Activated T-cell treated with anti-CD3 and anti-CD28 coated beads, Interleukin-2, amount 50 U/mL, for 24 hours (primary cell): ENCODE measurements at places on chromosomes 2 and 18.

GRCh38 chr2:125553768-125554167, 1102.2 kb upstream of the GYPC start:
- no peak for DNase-seq

DNA sequence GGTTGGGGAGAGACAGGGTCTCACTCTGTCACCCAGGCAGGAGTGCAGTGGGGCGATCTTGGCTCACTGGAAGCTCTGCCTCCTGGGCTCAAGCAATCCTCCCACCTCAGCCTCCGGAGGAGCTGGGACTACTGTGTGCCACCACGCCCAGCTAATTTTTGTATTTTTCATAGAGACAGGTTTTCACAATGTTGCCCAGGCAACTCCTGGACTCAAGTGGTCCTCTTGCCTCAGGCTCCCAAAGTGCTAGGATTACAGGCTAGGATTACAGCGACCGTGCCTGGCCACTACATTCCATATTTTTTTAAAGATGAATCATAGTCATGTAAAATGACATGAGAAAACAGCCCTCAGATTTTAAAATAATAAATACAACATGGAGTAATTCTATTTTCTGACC, 32.3 kb downstream of the CWC22 start:
- DNase-seq, result no peak

DNA sequence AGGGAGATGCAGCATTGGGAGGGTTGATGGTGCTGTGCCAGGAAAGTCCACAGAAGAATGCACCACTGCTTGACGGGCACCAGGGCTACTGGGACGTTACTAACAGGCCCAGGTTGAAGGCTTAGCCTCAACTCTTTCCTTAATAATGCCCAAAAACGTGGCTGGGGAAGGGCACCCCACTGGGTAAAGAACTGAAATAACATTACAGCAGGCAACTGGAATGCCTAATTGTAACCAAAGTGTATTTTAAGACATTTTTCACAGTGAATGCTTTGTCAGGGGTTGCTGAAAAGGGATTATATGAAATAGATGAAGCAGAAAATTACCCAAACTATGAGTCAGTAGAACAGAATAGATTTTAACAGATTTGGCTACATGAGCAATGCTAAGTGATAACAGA, 191.3 kb downstream of the CMPK2 start:
- no peak for DNase-seq

DNA sequence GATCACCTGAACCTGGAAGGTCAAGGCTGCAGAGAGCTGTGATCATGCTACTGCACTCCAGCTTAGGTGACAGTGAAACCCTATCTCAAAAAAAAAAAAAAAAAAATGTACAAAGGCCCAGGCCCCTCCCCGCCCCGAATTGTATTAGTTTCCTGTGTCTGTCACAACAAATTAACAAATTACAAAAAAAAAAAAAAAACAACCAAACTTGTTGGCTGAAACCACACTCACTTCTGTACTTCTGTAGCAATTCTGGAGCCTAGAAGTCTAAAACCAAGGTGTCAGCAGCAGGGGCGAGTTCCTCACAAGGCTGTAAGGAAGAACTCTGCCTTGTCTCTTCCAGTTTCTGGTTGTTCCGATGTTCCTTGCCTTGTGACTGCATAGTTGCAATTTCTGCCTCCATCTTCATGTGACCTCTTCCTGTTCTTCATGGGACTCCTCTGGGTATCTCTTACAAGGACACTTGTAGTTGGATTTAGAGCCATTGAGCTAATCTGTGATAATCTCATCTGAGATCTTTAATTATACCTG, 100.8 kb upstream of the ZSWIM2 start:
- DNase-seq, result no peak

- no peak for DNase-seq
Measured at GRCh38 chr2:65378290-65378689, 54.1 kb downstream of the SPRED2 start.

GRCh38 chr2:56117764-56118163, 66.0 kb upstream of the CCDC85A start:
- no peak for DNase-seq

GRCh38 chr2:241534293-241534692, 24.3 kb upstream of the BOK start:
- no peak for DNase-seq

- no peak for DNase-seq
Measured at GRCh38 chr18:13403786-13404549, 185.4 kb downstream of the LDLRAD4 start.

DNA sequence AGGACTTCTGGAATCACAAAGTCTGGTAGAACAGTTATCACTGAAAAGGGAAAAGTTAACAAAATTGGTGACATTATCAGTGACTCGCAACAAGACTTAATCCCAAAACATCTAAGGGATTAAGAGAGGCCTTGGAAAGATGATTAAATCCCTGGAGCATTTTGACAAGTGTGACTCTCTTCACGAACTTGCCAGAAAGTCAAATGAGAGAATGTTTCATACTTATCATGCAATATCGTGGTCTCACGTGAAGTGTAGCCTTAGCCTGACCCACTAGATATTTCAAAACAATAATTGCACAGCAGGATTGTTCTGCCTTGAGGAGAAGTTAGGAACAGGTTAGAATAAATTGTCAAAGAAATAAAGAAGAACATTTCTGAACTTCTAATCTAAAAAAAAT, 104.5 kb downstream of the COL6A3 start:
- no peak for DNase-seq

- no peak for DNase-seq
Measured at GRCh38 chr2:30157616-30158015, 10.8 kb downstream of the YPEL5 start.

DNA sequence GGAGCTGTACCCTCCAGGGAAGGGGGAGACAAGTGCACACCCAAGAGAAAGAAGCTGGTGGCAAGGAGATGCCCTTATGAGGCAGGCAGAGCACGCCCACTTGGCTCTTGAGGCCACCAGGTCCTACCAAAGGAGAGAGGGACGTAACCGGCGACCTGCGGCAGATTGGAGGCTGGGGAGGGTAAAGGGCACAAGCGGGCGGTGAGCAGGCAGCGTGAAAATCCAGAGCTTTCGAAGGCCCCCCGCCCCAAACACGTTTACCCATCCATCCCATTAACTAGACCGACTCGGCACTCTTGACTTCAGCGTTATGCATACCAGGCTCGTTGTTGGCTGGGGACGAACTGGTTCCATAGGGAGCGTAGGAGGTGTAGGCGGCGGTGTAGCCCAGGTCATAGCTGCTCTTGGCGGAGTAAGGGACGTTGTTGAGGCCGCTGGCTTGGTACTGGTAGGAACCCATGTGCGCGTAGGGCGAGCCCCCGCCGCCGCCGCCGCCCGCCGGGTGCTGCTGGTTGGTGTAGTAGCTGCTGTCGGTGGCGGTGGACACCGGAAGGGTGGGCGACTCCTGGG, 794 bp downstream of the DLX2 start:
- peak; percentile 62 for DNase-seq

DNA sequence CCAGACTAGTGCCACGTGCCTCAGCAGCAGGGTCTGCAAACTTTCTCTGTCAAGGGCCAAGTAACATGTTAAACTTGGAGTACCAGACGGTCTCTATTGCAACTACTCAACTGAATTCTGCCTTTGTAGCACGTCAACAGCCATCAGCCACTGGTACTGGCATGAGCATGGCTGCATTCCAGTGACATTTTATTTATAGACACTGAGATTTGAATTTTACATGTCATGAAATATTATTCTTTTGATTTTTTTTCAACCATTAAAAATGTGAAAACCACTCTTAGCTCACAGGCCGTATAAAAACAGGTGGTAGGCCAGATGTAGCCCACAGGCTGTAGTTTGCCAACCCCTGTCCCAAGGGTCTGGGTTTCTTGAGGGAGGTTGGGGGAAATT, 199.7 kb downstream of the TPGS2 start:
- DNase-seq, result no peak

DNA sequence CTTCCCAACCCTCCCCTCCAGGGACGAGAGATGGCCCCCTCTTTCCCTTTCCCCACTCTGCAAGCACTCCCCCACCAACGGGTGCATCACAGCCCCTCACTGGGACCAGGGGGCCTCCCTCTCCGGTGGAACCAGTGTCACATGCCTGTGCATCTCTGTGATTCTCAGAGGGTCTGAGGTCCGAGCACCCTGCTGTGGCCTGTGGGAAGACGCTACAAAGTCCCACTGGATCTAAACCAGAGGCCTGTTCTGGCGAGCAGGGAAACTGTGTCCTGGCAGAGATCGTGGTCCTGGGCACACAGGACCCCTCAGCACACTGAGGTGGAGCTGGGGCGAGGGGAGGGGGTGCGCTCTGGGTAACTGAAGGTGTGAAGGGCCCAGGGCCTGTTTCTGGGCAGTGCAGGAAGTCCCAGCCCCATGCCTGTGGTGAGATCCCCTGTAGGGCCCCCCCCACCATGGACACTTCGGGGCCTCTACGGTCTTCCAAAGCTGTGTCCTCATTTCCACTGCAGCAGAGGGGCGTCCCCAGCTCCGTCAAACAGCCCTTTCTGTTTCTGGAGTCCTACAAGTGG, 8.0 kb downstream of the SNORC start:
- DNase-seq, result no peak

DNA sequence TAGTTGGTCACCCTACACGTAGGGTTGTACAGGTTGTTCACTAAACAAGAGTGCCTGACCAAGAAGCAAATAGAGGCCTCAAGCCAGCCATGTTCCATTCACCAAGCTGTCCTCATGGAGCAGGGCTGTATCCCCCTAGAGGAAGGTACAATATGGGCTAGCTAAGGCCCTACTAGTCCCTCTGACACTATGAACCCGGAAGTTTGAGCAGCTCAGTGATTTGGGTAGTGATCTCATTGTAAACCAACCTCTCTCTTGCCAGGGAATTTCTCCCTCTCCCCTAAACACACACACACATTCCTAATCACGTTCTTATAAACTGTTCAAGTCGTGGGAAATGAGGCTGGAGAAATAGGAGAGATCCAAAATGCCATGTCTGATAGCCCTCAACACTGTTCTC, 6.7 kb upstream of the CYS1 start:
- no peak for DNase-seq

- no peak for DNase-seq
Measured at GRCh38 chr2:238600506-238601432, 174.0 kb downstream of the ASB1 start.

DNA sequence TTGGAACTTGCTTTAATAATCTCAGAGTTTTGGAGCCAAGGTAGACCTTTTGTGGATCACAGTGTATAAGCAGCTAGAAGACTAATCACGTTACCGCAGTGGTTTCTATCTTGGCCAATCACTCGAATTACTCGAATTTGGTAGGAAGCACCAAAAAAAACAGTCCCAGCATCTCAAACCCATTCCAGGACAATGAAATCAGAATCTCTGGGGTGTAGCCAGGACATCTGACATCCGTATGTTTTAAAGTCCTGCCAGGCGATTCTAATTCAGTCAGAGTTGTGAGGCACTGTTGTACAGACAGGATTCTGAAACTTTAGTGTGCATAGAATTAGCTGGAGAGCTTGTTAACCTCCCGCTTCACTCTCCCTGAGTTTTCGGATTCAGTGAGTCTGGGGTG, 30.8 kb downstream of the GRHL1 start:
- DNase-seq, result no peak

GRCh38 chr2:10906926-10907625, 4.7 kb upstream of the KCNF1 start:
- DNase-seq, result no peak

- no peak for DNase-seq
Measured at GRCh38 chr18:44128365-44128764, 552.3 kb upstream of the SETBP1 start.

- no peak for DNase-seq
Measured at GRCh38 chr2:109433926-109434325, 179.8 kb downstream of the SEPTIN10 start.

GRCh38 chr2:199606193-199606780, 148.5 kb upstream of the SATB2 start:
- DNase-seq, result no peak

- no peak for DNase-seq
Measured at GRCh38 chr2:8882094-8882493, 44.7 kb upstream of the KIDINS220 start.

GRCh38 chr2:126029316-126029715, 626.6 kb upstream of the GYPC start:
- DNase-seq, result no peak

GRCh38 chr2:160401895-160402294, 91.7 kb downstream of the RBMS1 start:
- DNase-seq, result no peak

DNA sequence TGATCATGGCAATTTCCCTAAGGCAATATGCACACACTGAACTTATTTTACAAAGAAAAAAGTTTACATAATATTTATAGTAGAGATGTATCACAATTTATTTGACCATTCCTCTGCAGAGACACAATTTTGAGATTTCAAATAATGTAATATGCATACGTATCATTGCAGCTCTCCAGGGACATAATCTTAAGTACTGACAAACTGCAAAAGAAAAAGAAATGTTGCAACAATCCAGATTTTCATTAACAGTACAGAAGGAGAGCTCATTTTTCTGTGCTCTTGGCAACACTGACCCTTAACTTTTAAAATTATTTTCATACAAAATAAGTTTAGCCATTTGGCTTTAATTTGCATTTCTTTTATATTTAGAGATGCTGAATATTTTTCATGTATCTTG, 710.2 kb upstream of the SLC39A10 start:
- no peak for DNase-seq

DNA sequence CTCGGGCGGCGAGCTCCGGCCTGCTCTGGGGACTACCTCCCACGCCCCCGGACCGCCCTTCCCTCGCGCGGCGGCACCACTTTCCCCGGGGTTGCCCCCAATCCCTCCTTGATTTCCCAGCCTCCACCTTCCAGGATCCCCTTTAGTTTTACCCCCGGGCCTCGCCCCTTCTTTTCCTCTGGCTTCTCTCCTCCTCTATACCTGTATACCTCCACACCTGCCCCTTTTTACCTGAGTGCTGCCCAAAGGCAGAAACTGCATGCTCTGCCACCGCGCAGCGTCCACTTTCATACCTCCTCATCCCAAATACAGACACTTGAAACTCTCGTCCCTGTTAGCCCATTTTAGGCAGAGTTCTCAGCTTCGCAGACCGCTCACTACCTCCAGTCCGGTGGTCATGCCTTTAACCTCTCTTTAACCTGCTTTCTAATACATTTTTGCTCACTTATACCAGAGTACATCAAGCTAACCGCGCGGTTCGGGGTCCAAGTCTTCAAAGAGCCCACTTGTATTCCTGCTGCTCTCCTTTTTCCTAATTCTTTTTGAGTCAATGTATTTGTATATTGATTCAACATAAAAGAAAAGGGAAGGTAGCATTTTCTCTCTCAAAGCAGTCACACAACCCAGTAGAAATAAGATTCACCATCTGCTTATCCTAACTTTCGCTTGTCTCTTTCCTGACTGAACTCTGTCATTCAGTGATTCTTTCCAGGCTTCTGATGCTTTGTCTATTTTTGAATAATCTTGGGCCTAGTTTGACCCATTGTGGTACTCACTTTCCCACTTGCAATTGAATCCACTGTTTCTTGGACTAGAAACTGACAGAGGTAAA, 901 bp downstream of the SPOPL start:
- no peak for DNase-seq

- DNase-seq, result no peak
Measured at GRCh38 chr2:53989210-53989862, 18.5 kb upstream of the PSME4 start.
